Right renal cortex interstitium (tissue), 3 donors: ENCODE measurements at places on chromosomes 3 and 15. TPM values are rescaled to one million over a fixed set of nuclear protein-coding genes. Genes with fewer than 3 reads are reported as not detected.

Gene PLSCR5
- polyA plus RNA-seq, result not detected

Gene CCR1
- 2.4 TPM for polyA plus RNA-seq

Gene NLGN1
- 4.8 TPM for polyA plus RNA-seq

Gene CCDC54
- polyA plus RNA-seq, result 0.11 TPM

Gene SLC9A9
- polyA plus RNA-seq, result 6.4 TPM

Gene P2RY14
- polyA plus RNA-seq, result 0.85 TPM
